ENCODE measurements at places on chromosomes 6 and 20.

GRCh38 chr6:6392214-6393068, 72.0 kb upstream of the F13A1 start:
- DNase-seq: no peak

- no peak for DNase-seq
Observed at GRCh38 chr6:141988954-141989705, 143.6 kb upstream of the GJE1 start.

GRCh38 chr20:57712851-57713504, 3.2 kb upstream of the PMEPA1 start:
- DNase-seq: no peak

GRCh38 chr6:64074981-64075380, 439.4 kb downstream of the PHF3 start:
- DNase-seq: no peak

DNA sequence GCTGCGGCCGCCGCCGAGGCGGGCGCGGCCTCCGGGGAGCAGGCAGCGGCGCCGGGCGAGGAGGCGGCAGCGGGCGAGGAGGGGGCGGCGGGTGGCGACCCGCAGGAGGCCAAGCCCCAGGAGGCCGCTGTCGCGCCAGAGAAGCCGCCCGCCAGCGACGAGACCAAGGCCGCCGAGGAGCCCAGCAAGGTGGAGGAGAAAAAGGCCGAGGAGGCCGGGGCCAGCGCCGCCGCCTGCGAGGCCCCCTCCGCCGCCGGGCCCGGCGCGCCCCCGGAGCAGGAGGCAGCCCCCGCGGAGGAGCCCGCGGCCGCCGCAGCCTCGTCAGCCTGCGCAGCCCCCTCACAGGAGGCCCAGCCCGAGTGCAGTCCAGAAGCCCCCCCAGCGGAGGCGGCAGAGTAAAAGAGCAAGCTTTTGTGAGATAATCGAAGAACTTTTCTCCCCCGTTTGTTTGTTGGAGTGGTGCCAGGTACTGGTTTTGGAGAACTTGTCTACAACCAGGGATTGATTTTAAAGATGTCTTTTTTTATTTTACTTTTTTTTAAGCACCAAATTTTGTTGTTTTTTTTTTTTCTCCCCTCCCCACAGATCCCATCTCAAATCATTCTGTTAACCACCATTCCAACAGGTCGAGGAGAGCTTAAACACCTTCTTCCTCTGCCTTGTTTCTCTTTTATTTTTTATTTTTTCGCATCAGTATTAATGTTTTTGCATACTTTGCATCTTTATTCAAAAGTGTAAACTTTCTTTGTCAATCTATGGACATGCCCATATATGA, 3.2 kb downstream of the MARCKS start:
- no peak for DNase-seq

GRCh38 chr20:60586269-60587050, 628.2 kb downstream of the CDH26 start:
- DNase-seq: no peak

GRCh38 chr6:133894369-133894768, 5.5 kb downstream of the TCF21 start:
- no peak for DNase-seq
